ENCODE measurements at places on chromosomes 5 and 9.
A peak's percentile ranks its signal among the peaks of the same experiment; 100 is the strongest.

- peak; percentile 74 for DNase-seq
Observed at GRCh38 chr9:130866474-130866965, 30.1 kb downstream of the QRFP start.

- no peak for DNase-seq
Observed at GRCh38 chr9:69400470-69400869, 75.5 kb downstream of the ENTREP1 start.

GRCh38 chr9:76414661-76415060, 20.4 kb upstream of the RFK start:
- DNase-seq: no peak

DNA sequence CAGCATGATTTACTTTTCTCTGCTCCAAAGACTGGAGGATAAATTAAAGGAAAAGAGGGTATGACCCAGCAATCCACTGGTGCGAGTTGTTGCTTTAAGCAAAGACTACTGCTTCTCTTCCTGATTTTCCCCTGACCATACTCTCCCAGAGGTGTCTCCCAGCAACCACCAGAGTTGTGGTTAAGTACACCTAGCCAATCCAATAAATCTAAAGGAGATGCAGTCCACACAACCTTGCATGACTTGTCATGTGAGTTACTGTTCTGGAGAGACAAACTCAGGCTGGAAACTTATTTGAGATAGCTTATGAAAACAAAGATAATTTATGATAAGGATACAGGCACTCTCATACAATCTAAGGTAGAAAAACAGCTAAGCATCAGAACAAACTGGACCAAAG, 11.9 kb downstream of the TMC1 start:
- DNase-seq: no peak

- peak; percentile 12 for DNase-seq
Observed at GRCh38 chr5:175321927-175322532, 122.0 kb downstream of the DRD1 start.

- peak; percentile 9 for DNase-seq
Observed at GRCh38 chr5:89707891-89708290, 701.7 kb downstream of the CETN3 start.

GRCh38 chr5:135921388-135921787, 25.7 kb upstream of the IL9 start:
- DNase-seq: no peak

GRCh38 chr5:68367287-68367686, 151.7 kb downstream of the PIK3R1 start:
- no peak for DNase-seq

- DNase-seq: no peak
Observed at GRCh38 chr5:171710451-171711024, 75.1 kb upstream of the SMIM23 start.

- no peak for DNase-seq
Observed at GRCh38 chr9:70043285-70043684, 363 bp upstream of the MAMDC2 start.

DNA sequence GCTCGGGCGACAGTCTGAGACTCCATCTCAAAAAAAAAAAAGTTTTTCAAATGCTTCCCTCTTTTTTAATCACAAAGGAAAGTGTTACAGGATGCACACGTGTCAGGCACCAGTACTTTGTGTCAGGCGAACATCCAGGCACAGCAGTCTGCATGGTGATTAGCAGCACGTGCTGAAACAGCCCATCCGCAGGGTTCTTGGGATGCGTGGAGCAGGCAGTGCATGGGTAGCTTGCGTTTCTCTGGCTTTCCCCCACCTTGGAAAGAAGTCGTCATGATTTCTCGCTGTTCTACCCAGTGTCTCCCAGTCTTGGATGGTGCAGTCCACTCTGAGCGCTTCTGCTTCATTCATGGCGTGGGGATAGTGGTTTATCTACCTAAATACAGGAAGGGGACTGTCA, 35.4 kb downstream of the GPR107 start:
- no peak for DNase-seq

GRCh38 chr9:112860451-112860850, 30.2 kb downstream of the SLC46A2 start:
- no peak for DNase-seq

GRCh38 chr9:133114886-133115603, 6.0 kb downstream of the RALGDS start:
- no peak for DNase-seq

DNA sequence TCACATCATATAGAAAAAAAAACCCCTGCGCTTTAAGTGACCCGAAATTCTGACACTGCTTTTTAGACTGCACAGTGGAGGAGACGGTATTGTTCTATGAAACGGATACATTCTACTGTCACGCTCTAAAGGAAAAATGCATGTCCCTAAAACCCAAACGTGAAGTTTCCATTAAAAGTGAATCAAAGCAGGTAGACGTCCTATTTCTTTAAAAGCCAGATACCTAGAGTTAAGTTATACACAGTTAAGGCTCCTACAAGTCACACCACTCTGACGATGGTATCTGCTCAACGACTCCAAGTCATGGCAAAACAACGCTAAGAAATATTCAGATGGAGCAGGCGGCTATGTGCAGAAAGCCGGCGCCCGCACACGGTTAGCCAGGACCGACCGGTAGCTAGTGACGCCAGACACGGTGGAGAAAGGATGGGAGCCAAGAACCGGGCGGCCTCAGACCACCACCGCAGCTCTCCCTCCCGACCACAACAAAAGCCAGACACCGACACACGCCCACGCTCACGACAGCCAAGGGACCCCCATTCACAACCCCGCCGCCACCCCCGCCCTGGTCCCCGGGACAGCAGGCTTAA, 734 bp downstream of the SKP1 start:
- DNase-seq: peak; percentile 16

DNA sequence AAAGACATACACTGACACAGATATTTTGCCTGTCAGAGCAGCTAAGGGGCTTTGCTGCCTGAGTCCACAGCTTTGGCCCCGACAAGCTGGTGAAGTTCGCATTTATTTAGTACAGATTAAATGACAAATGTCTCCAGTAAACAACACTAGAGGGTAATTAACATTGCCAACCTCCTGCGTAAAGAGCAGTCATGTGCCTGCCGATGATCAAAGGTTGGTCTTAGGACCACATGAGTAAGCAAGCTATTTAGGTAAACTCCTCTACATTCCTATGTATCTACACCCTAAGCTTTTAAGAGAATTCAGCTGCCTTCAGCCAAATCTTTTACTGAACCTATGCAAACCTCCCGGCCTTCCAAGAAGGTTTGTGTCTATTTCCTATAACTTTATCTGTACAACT, 73.0 kb upstream of the PJA2 start:
- DNase-seq: no peak

GRCh38 chr9:20292002-20292401, 330.3 kb downstream of the MLLT3 start:
- DNase-seq: no peak

GRCh38 chr5:103461243-103461642, 101.3 kb downstream of the NUDT12 start:
- DNase-seq: no peak

DNA sequence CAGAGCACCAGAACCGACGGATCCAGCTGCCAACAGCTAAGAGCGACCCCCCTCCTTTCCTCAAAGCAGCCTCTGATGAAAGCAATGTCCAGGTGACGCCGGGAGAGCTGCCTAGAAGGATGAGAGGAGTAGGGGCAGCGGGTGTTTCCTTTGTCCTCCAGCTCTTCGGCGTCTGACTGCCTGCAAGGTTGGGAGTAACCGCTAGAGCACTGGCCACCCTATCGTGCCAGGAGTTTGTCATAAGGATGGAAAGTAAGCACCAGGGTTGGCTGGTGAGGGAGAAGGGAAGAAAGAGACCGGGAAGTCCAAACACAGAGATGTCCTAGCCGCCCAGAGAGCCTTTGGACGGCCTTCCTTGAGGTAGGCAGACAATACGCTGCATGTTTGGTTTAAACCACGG, 10.8 kb downstream of the MRPL36 start:
- no peak for DNase-seq

DNA sequence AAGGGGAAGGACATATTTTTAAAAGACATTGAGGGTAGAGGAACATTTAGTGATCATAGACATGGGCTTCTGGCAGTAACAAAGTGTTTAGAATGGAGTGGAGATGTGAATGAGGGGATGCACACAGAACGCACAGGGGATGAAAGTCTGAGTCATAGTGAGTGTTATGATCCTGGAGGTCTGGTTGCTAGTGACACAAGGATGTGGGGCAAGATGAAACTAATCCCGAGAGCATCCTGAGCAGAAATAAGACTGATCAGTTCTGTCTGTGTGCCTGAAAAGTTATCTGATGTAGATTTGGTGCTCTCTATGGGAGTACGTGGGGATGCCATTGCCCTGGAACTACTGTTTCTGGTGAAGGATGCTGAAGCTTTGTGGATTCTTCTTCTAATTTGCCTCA, 141.1 kb downstream of the CHSY3 start:
- no peak for DNase-seq

GRCh38 chr5:140965905-140966292, 377 bp upstream of the PCDHAC2 start:
- peak; percentile 44 for DNase-seq

DNA sequence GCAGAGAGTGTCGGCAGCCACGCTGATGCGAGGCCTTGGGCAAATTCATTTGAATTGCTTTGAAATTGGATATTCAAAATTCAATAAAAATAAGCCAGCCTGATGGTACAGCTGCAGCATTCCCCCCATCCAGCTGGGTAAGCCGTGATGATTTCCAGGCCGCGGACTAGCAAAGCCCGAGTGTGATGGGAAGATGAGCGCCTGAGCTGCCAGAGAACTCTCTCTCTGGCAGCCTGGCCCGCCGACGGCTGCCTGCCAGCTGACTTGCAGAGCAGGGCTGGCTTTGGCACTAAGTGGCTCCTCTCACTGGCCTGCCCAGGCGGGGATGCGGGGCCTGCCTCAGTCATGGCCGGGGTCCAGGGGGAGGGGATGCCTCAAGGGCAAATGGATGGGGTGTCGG, 268.3 kb upstream of the WWC1 start:
- DNase-seq: peak; percentile 81

- DNase-seq: peak; percentile 73
Observed at GRCh38 chr5:150138551-150139265, 16.9 kb downstream of the PDGFRB start.

DNA sequence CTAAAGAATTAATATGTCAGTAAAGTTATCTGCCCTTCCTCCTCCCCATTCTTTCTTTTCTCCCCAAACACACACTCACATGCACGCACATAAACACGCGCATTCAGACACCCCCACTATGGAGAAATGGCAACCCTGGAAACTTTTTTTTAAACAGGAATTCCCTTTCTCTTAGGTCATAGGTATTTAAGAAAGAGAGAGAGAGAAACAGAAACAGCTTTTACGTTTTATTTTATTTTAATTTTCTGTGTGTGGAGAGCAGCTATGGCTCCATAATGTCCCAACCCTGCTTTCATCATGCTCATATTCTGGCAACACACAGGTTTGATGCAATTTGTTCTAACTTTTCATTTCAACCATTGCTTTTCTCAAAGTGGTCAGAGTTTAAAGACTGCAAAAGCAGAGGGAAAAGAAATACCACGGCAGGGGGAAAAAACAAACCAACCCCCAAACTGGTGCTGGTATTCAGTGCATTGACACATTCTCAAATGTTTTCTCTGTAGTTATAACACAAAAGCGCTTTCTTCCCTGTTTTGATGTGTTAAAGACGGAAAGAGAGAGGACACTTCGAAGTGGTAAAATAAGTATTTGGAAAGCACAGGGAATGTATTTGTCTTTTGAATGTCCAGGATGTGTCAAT, 126.0 kb upstream of the TMEM161B start:
- DNase-seq: peak; percentile 29

GRCh38 chr9:99973455-99973854, 67.0 kb downstream of the STX17 start:
- no peak for DNase-seq

- no peak for DNase-seq
Observed at GRCh38 chr9:83932011-83932410, 10.8 kb upstream of the KIF27 start.

GRCh38 chr9:133168432-133168831, 4.7 kb upstream of the GBGT1 start:
- DNase-seq: no peak

DNA sequence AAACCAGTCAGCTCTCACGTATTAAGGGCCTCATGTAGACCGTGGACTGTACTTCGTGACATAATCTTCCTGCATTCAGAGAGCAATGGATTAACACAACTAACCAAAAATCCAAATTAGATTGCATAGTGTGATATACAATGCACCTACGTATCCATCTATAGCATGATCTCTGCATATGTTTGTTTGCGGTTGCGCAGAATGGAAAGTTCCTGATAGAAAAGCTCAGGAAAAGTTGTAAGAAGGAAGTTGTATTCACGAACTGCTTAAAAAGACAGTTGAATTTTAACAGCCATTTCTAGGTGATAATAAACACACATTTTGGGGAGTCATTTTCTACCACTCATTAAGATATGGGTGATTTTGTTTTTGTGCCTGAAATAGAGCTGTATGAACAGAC, 869.0 kb downstream of the TLE4 start:
- DNase-seq: no peak

- DNase-seq: peak; percentile 48
Observed at GRCh38 chr9:12934545-12935272, 159.9 kb downstream of the LURAP1L start.

Data from Ammon's horn (tissue), 1 donor.